Stimulated activated CD8-positive, alpha-beta memory T cell treated with anti-CD3 and anti-CD28 coated beads, Interleukin-7, amount 100 ng/mL, for 1 hour (primary cell): ENCODE measurements at places on chromosomes 3 and 15.

DNA sequence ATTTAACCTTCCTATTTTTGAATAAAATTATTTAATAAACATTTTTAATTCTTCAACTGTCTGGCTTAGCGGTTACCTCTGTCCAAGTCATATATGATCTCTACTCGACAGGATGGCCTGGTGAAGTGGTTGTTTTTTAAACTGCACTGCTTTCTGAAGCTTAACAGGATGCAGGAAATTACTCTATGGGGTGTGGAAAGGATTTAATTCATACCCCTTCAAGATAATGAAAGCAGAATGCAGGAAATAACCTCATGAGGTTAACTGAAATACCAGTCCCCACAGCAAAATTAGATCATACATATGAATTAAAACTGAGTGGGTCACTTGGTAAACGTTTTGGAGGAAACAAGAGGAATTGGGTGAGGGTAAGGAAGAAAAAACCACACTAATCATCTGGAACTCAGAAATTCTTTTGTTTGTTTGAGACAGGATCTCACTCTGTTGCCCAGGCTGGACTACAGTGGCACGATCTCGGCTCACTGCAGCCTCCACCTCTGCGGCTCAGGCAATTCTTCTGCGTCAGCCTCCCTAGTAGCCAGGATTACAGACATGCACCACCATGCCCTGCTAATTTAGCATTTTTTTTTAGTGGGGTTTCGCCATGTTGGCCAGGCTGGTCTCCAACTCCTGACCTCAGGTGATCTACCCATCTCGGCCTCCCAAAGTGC, 50.1 kb downstream of the LYSMD4 start:
- DNase-seq = no peak

DNA sequence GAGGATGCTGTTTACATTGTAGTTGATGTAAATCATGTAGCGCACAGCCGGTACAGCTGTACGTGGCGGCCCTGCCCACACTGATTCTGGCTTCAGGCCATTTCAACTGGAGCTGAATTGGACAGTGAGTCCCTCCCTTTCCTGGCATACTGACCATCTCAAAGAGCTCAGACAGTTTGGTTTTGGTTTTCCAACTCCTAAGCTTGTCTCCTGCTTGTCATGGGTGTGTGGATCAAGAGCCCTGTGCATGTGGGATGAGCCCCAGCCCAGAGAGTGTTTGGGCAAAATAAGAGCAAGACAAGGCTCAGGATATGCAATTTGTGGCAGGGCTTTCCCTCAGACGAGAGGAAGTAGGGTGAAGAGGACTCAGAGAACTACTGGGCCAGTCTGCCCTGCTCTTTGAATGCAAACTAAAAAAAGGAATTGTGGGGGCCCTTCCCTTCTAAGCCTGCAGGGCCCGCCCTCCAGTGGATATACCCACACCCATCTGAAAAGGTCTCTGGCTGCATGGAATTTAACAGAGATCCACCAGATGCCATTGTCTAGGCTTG, 13.3 kb downstream of the ITGA11 start:
- no peak for DNase-seq

DNA sequence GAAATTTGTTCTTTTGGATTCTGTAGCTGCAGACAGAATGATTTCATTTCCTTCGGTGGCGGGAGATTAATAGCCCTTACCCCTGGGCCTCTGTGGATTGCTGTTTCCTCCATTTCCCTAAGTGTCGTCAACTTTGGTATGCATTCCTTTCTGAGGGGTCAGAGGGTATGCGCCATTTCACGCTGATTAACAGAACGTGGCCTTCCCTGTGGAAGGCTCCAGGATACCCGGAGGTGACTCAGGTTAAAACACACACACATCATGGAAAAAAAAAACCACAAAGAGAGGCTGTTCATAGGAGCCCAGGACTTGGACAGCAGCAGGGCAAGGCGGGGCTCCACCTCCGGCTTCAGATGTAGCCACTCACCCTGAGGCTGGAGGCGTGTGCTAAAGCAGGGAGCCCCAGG, 51.9 kb downstream of the EPHB1 start:
- no peak for DNase-seq

- DNase-seq = no peak
These were observed 12.5 kb downstream of the SAMD7 start for GRCh38 chr3:169923831-169924230.

DNA sequence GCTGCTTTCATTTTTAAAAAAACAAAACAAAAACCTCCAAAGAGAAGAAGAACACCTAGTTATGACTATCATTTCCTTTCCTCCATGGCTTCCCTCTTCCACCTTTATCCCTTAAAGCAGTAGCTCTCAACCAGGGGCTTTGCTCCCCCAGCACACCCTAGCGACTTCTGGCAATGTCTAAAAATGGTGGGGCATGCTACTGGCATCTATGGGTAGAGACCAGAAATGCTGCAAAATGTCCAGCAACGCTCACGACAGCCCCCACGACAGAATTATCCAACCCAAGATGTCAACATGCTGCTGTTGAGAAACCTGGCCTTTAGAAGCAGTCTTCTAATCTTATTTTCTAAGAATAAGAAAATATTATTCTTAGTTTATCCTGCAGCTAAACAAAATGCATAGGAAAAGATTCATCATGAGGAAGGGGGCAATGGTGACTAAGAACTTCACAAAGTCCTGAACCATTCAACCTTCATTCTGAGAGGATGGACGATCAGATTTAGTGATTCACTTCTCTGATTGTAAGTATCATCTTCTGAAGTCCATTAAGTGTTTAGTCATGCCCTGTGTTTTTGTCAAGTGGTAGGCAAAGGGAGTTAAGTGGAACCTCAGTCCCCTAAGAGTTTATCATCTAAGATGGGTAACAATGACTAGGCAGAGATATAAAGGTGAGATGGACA, 81.7 kb downstream of the CCNL1 start:
- no peak for DNase-seq

DNA sequence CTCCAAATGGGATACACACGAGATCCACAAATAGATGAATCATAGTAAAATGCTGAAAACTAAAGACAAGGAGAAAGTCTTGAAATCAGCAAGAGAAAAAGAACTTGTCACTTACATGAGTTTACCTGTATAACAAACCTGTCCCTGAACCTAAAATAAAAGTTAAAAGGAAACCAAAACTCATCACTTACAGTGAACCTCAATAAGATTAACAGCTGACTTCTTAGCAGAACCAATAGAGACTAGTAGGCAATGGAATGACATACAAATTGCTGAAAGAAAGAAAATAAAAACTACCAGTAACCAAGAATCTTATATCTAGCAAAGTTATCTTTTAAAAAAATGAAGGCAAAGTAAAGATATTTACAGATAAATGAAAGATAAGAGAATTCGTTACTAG, 27.4 kb downstream of the SEC22A start:
- no peak for DNase-seq

GRCh38 chr3:52845157-52845556, 10.3 kb upstream of the MUSTN1 start:
- DNase-seq = no peak

- no peak for DNase-seq
These were observed 48.5 kb upstream of the SKIL start for GRCh38 chr3:170309046-170309445.

GRCh38 chr15:66433726-66434125, 47.0 kb downstream of the MAP2K1 start:
- DNase-seq = no peak

DNA sequence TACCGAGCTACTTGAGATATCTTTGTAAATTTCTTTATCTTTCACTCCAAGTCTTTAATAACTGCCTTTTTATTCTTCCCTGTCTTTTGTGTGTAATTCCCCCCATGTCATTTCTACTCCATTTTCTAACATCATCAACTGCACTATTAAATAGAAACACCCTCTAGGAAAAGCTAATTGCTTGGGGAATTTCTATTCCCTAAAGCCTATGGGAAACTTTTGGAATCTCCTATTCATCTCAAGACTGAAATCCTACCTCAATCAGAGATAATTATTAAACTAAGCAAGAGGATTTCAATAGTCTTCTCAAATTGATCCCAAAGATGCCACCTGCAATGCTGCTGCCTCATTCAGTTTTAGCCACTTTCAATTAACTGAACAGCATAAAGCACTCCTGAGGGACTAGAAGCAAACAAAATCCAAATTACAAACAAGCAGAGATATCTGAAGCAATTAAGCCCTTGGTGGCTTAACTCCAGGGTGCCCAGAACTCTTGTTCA, 598.7 kb downstream of the IGSF11 start:
- no peak for DNase-seq

- no peak for DNase-seq
These were observed 27.5 kb upstream of the ZNF148 start for GRCh38 chr3:125402639-125403038.

DNA sequence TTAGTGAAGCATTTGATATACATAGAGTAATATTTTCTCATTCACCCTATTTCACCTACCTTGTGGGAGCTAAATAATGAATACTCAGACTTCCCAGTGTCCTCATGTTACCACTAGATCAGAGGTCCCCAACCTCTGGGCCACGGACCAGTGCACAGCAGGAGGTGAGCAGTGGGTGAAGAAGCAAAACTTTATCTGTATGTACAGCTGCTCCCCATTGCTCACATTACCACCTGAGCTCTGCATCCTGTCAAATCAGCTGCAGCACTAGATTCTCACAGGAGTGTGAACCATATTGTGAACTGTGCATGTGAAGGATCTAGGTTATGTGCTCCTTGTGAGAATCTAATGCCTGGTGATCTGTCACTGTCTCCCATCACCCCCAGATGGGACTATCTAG, 79.4 kb downstream of the RETNLB start:
- DNase-seq = no peak

DNA sequence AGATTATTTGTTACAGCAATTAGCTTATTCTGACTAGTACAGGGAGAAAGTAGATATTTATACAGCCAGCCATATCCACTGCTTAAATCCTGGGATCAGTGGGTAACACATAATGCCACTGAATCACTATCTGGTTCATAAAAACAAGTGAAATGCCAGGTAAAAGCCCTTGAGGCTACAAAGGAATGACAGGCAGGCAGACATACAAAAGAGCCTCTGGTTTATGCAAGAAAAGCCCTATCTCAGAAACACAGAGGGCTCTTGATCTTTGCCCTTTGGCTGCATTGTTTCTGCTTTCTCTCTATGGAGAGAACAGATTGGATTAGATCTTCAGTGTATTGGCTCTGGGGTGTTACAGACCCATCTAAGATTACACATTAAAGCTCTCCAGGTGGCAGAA, 115.4 kb upstream of the GADL1 start:
- DNase-seq = no peak

DNA sequence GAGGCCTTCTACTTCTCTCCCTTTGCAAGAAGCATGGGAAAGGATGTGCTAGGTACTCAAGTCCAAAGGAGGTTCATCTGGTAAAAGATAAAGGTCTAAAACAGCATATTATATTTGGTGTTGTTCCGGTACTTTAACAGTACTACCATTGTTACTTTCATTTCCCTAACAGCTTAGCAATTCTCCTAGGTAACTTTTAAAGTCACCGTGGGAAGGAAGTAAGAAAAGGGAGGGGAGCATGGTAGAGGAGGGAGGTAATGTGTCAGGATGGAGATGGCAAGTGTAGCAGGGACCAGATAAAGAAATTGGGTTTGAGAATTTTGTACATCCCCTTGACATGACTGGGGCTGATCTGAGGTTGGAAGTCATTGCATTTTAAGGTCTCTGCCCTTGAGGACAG, 89.4 kb upstream of the SKOR1 start:
- DNase-seq = no peak

- no peak for DNase-seq
These were observed 719.8 kb upstream of the SEMA6D start for GRCh38 chr15:46997501-46997900.

DNA sequence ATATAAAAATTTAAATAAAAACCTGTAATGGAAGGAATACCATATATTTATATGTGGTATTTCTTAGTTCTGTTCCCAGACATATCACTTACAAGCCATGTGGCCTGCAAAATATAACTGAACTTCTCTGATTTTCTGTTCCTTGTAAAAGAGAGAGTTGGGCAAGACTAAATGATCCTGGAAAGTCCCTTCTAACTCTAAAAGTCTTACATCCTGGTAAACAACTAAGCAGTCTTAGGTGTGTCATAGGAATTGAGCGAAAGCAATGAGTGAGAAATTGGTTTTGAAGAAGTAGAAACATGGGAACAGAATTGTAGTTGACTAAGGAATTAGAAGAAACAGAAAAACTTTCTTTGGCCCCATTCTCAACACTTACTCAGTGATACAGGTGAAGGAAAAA, 25.3 kb upstream of the IL20RB start:
- no peak for DNase-seq

DNA sequence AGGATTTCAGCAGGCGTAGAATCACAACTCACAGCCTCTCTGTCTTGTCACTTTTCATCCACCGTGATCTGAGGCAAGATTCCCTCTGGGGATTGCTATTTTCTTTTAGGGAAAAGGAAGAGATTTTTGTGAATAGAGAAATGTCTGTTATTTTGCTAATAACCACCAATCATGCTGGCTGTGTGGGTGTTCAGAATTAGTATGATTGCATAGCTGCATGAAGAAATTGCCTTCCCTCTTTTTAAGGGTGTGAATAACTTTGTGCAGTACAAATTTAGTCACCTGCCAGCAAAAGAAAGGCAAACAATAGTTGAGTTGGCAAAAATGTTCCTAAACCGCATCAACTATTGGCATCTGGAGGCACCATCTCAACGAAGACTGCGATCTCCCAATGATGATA, 60.8 kb downstream of the KAT2B start:
- no peak for DNase-seq

GRCh38 chr15:53625962-53626845, 133.3 kb downstream of the WDR72 start:
- DNase-seq = no peak

DNA sequence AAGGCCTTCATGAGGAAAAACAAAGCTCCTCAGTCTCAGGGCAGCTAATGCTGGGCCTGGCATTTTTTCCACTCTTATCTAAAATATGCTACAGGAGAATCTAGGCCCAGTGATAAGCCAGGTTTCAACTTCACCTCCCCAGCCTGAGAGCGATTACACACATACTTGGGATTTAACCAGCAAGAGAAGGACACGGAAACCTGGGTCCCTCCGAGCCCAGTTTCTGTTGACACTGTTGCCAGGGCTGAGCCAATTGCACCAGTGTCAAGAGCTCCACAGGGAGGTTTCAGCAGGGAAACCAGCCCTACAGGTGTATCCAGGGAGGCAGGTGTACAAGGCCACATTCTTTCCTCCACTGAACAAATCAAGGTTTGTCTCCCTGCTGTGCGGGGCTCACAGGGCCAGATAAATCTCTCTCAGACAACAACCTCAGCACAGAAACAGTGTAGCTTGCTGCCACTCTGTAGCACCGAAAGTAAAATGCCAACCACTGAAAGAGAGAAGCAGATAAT, 85.4 kb downstream of the MAGI1 start:
- no peak for DNase-seq

DNA sequence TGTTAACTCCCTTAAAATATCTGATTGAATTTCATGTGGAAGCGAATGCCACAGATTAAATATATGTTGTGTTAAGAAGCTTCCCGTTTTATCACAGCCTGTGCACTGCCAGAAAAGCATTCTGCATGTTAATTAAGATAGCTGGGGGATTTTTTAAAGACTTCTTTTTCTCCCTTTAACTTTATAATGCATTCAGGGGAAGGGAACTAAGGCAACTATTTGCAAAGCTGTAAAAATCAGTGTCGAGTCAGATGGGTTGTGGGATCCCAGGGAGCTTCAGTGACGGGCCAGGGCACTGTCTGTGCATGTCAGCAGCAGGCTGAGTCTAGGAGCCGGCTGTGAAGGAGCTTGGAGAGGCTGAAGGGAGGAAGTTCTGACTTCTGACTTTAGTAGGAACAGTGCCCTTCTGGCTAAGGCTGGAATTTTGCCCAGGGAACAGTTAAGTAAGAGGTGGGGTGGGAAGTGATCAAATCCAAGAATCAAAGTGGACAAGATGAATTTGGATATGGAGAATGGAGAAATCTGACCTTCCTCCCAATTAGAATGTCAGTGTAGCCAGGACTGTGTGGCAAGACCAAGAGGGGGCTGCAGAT, 77.7 kb downstream of the ABHD5 start:
- DNase-seq = no peak
